ENCODE measurements at places on chromosomes 7 and 10. TPM values are rescaled to one million over a fixed set of nuclear protein-coding genes. Genes with fewer than 3 reads are reported as not detected.

The IRF5 gene
- 16.2 TPM for total RNA-seq

The ADO gene
- total RNA-seq = 43.6 TPM

The GDF2 gene
- total RNA-seq = not detected

The MAGI2 gene
- total RNA-seq = 0.12 TPM

The LGI1 gene
- not detected for total RNA-seq

The GATAD1 gene
- 22.1 TPM for total RNA-seq

The BRAT1 gene
- total RNA-seq = 40.9 TPM

The HKDC1 gene
- total RNA-seq = 0.09 TPM

The ITPRIP gene
- total RNA-seq = 14.7 TPM

The HTR7 gene
- total RNA-seq = not detected

The PDGFA gene
- total RNA-seq = 12.2 TPM

The CYP3A7 gene
- not detected for total RNA-seq

The MEPCE gene
- 55.8 TPM for total RNA-seq

The TMEM225B gene
- 0.61 TPM for total RNA-seq

The ADIRF gene
- not detected for total RNA-seq

- no peak for DNase-seq
Measured at GRCh38 chr7:106646256-106646655, 14.7 kb downstream of the CCDC71L start.

DNA sequence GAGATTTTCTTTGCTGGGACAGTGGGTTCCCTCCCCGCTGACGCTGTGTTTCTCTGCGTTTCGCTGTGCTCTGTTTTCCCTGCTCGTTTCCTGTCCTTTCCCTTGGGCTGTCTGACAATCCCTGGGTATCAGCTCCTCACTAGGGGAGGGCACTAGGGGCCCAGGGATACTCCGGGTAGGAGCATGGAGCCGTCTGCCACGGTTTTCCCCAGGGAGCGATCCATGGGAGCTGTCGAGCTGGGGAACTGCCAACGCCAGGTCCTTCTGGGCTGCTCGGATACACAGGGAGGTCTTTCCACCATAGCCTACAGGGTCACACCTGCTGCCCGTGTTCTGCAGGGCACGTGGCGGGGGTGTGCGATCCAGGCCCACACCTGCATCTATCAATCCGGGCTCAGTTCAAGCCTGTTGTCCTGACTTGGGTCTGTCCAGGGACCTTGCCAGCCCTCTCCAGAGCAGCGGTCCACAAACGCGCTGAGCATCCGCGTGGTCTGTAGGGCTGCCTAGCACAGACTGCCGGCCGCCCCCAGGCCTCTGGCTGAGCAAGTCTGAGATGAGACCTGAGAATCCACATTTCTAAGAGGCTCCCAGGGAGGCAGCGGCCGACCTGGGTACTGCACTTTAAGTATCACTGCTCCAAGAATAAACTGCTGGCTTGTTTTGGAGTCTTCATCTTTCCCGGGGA, 263.1 kb downstream of the ELFN1 start:
- DNase-seq = no peak

- DNase-seq = no peak
Measured at GRCh38 chr10:98378722-98379121, 36.3 kb downstream of the PYROXD2 start.

DNA sequence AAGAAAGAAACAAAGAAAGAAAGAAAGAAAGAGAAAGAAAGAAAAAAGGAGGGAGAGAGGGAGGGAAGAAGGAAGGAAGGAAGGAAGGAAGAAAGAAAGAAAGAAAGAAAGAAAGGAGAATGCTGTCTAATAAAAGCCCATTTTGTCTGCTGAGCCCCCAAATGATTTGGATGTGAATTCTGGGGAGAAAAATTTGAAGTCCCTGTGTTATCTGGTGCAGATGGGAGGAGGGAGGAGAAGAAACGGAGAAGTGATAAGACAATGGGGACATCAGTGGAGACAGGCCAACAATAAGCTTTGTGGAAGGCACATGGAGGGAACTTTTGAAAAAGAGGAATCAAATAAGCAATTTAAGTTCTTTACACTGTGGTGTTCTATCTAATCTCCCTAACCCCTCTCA, 24.6 kb upstream of the TMEM273 start:
- no peak for DNase-seq

DNA sequence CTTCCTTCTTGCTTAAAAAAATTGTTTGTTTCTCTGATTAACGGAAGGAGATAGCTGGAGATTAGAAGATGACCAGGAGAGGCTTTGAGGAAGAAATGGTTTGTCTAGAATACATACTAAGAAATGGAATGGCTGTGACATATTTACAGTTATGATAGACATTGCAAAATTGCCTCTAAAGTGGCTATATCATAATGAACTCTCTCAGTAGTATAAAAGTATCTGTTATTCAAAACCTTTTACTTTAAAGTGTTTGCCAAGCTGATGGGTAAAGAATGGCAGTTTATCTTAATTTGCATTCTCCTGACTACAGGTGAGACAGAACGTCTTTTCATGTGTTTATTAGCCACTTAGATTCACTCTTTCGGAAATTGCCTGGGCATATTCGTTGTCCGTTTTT, 28.7 kb downstream of the LRGUK start:
- DNase-seq = no peak

DNA sequence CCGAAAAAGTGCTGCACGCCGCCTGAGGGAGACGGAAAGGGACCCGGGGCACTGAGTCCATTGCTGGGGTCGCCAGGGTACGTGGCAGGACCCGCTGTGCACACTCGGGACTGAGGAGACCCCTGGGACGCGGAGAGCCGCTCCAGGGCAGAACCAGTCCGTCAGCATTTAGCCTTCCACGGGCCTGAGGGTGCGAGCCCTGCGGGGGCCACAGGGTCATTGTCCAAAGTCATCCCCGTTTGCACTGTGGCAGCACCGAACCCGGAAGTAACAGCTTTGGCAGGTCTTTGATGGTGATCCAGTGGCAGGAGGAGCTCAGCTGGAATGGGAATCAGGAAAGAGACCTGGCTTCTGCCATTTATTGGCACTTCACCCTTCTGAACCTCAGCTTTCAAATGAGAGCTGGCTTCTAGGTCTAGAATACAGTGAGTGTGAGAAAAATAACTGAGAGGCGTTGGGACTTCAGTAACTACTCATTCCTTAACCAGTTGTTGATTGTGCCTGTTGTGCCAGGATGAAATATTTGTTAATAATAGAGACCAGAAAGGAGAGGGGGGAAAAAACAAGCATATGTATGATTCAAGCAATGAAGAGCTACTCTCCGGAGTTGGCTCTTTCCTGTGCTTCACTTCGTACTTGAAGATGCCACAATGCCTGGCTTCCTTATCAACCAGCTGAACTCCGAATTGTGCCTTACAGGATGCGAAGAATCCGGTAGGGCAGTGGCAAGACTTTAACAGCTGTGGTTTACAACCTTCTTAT, 811 bp upstream of the ARHGAP12 start:
- peak; percentile 76 for DNase-seq

- peak; percentile 49 for DNase-seq
Measured at GRCh38 chr7:28957751-28958234, 337 bp downstream of the TRIL start.

DNA sequence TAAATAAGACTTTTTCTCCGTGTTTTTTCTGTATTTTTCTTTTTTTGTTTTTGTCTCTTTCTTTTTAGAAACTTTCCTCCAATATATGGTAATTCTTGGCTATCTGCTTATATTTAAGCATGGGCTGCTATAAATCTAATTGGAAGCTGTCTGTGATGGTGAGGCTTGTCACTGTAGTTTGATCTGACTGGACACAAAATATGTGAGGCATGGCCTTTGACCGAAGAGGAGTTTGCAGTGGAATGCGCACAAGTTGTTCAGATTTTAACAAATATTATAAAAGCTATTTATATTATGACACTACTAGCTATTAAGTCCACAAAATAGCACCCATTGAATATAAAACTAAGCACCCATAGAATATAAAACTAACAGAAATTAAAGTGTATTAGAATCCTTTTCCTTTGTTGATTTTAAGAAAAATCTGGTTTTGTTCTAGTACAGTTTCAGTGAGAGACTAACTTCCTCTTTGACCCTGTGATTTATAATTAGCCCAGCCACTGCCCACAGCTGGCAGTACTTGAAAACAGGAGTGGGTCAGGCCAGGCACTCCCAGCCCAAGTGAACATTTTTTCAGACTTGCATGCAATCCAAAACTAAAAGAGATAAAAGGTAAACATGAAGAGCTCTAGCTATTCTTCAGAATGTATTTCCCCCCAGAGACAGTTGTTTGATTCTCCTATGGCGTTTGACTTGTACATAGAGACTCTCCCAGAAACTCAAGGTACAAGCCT, 69.9 kb upstream of the FGL2 start:
- no peak for DNase-seq

DNA sequence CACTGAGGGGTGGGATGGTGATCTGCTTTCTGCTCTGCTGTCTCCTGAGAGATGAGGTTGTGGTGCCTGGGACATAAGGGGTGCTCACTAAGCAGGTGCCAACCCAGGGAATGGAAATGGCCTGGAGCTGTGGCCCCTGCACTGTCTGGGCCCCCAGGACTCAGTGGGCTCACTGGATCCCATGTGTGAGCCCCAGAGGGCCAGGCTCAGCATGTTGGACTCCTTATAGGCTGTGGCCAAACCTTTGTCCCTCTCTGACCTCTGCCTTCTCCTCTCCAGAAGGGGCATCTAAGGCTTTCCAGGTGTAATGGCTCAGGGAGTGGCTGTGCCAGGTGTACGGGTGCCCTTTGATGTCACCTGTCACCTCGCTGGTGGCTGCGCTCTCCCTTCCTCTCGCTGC, 56.4 kb downstream of the NEUROG3 start:
- DNase-seq = no peak

GRCh38 chr7:22005151-22005550, 59.5 kb upstream of the CDCA7L start:
- no peak for DNase-seq

DNA sequence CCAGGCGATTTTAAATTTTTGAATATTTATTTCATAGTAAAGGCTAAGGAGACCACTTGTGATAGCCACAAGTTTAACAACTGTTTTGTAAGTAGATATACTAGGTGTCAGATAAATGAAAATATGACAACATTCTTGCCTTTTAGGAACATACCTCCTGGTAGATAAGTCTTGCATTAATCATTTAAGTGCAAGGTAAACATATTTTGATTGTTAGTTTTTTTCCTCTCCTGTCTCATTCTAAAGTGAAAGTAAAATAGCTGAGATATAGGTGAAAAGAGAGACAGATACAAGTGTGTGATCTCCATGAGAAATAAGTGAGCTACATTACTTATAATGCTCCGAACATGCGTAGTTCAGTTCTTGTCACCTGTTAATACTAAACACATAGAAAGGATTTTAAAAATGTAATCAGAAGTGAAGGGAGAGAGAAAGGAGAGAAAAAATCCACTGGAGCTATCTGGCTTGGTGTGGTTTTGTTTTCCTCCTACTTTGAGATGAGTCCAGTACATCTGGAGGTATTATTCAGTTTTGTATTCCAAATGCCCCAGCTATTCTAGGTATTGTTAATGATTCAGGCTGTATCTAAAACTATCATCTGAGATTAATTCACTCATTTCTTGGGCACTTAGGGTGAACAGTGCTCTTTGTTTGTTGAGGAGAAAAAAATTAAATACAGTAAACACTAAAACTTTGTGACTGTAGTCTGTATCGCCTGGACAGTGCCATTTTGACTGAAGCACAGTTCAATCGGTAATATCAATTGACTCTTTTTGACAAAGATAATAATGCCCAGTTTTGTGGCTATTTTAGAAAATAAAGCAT, 21.2 kb downstream of the GLCCI1 start:
- no peak for DNase-seq

GRCh38 chr10:22049635-22050034, 46.1 kb upstream of the DNAJC1 start:
- no peak for DNase-seq

GRCh38 chr7:1236132-1236661, 3.5 kb downstream of the UNCX start:
- DNase-seq = no peak

GRCh38 chr7:91089382-91089963, 174.8 kb upstream of the FZD1 start:
- DNase-seq = peak; percentile 71

GRCh38 chr7:32910195-32910594, 18.6 kb upstream of the KBTBD2 start:
- DNase-seq = no peak

GRCh38 chr7:21184942-21185652, 242.8 kb upstream of the SP4 start:
- DNase-seq = no peak

DNA sequence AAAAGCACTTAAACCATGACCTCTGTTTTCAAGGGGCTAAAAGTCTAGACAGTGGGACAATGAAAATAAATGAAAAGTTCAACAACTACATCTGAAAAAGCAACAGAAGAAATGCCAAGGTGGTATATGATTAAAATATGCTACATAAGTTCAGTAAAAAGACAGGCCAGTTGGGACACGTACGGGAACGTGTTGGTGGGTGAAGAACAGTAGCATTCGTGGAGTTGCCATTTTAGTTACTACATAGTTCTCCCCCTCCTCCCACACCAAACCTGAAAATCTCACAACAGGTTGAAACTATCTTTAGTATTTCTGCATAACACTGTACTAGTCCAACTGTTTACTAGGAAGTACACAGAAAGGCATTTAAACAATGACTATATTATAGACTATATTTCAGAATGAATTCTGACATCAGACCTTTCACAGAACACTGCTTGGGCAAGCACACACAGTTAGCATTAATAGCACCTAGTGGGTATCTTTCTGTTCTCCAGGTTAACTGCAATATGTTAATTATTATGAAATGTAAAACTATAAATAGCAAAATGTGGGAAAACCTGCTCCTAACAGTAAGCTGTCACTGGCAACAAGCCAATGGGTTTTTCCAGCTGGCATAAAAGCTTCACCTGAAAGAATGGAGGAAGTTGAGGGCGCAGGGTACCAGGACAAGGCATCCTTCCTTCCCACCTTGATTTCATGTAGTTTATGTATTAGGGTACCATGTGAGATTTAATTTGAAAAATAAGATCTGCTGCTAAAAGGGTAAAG, 135.0 kb downstream of the STRA8 start:
- DNase-seq = no peak

GRCh38 chr7:75989500-75990388, 4.7 kb downstream of the TMEM120A start:
- DNase-seq = no peak

DNA sequence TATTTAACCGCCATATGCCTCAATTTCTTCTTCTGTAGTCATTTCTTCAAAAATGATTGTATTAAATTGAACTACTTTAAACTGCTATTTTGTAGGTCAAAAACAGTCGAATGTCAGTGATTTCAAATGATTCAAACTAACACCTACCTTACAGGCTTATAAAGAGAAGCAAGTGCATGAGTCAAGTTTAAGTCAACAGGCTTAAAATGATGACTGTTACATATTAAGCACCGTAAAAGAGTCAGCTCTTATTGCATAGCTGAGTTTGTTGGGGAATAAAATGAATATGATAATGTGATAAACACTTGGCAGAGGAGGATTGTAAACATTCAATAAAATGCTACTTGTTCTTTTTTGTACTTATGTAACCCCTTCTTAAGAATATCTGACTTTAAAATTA, 90.1 kb upstream of the ANKRD1 start:
- no peak for DNase-seq

DNA sequence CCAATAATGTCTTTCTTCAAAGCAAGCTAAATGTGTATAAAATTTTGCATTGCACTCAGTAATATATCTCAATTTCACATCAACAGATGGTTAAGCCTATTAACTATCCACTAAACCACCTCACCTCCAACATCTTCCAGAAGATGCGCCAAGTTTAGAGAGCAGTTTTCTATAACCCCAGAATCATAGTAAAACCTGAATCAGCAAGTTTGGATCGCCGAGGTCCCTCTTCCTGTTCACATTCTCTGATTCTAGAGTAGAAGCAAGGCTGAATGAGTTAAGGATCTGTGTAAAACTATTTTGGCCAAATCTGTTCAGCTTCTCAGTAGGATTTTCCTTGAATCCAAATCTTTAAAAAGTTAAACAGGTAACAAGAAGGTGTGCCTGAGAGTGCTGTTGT, 1.4 kb upstream of the FAM204A start:
- DNase-seq = no peak

- no peak for DNase-seq
Measured at GRCh38 chr10:17768957-17769356, 17.0 kb downstream of the TMEM236 start.

All from activated CD4-positive, alpha-beta T cell treated with anti-CD3 and anti-CD28 coated beads, Interleukin-2, amount 10 ng/mL, durations not matched to agents 24 days and 14 days (primary cell).